ENCODE measurements at places on chromosomes 12 and 14. TPM values are rescaled to one million over a fixed set of nuclear protein-coding genes. Genes with fewer than 3 reads are reported as not detected.

The ACVRL1 gene
- total RNA-seq: 0.52 TPM

- DNase-seq: no peak
Measured at GRCh38 chr12:100797246-100797645, 2.7 kb downstream of the ANO4 start.

DNA sequence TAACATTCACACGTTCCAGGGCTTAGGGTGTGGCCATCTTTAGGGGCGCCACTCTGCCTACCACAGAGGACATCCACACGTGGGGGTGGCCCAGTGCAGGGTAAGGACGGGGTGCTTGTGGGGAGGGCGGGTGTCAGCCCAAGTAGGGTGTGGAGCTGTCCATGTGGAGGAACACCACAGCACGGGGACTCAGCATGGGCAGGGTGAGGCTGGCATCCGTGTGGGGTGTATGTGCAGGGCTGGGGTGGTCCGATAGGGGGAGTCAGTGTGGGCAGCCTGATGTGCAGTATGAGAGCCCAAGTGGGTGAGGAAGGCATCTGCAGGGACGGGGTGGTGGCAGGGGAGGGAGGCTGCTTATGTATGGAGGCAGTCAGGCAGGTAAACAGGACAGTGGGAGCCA is 17.7 kb downstream of the PSMC1 start:
- DNase-seq: no peak

The BBOF1 gene
- 7.8 TPM for total RNA-seq

Data from myocyte (in vitro differentiated cells).